ENCODE measurements at places on chromosomes 2 and 18. TPM values are rescaled to one million over a fixed set of nuclear protein-coding genes. Genes with fewer than 3 reads are reported as not detected.

GRCh38 chr2:13578547-13578946 is 861.8 kb downstream of the TRIB2 start:
- no peak for DNase-seq

GRCh38 chr18:23230686-23231085 is 95.4 kb downstream of the CABLES1 start:
- DNase-seq, result peak; percentile 41

- no peak for DNase-seq
Measured at GRCh38 chr2:70627211-70627898, 73.7 kb upstream of the TGFA start.

GRCh38 chr18:9710037-9710436 is 1.9 kb downstream of the RAB31 start:
- DNase-seq, result no peak

DNA sequence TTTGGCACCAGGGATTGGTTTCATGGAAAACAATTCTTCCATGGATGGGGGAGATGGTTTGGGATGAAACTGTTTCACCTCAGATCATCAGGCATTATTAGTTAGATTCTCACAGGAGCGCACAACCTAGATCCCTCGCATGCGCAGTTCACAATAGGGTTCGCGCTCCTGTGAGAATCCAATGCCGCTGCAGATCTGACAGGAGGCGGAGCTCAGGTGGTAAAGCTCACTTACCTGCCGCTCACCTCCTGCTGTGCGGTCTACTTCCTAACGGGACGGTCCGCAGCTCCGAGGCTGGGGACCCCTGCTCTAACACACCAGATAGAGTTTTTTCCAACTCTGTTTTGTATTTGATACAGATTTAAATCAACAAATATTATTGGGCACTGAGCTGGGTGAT is 286.5 kb downstream of the MTX2 start:
- DNase-seq, result no peak

- no peak for DNase-seq
Measured at GRCh38 chr18:55587418-55588110, 428 bp downstream of the TCF4 start.

The SPP2 gene
- total RNA-seq, result not detected

The RTKN gene
- 21.4 TPM for total RNA-seq

Data from left ventricle myocardium superior (tissue), 1 donor.